ENCODE measurements at places on chromosomes 5 and 9.

GRCh38 chr9:136108648-136109266, 9.9 kb downstream of the TMEM250 start:
- no peak for DNase-seq

DNA sequence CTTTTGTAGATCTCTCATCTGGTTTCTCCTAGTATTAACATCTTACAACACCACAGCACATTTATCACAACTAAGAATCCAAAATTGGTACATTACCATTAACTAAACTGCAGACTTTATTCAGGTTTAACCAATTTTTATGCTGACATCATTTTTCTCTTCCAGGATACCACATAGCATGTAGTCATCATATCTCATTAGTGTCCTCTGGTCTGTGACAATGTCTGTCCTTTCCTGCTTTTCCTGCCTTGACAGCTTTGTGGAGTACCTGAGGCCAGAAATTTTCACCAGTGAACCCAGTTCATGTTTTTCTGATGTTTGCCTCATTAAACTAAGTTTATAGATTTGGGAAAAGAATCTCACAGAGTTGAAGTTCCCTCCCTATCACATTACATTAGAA, 294.7 kb upstream of the TNC start:
- no peak for DNase-seq

GRCh38 chr9:136856541-136857141, 4.5 kb downstream of the MAMDC4 start:
- no peak for DNase-seq

- no peak for DNase-seq
Measured at GRCh38 chr5:131381021-131381420, 117.2 kb downstream of the CDC42SE2 start.

DNA sequence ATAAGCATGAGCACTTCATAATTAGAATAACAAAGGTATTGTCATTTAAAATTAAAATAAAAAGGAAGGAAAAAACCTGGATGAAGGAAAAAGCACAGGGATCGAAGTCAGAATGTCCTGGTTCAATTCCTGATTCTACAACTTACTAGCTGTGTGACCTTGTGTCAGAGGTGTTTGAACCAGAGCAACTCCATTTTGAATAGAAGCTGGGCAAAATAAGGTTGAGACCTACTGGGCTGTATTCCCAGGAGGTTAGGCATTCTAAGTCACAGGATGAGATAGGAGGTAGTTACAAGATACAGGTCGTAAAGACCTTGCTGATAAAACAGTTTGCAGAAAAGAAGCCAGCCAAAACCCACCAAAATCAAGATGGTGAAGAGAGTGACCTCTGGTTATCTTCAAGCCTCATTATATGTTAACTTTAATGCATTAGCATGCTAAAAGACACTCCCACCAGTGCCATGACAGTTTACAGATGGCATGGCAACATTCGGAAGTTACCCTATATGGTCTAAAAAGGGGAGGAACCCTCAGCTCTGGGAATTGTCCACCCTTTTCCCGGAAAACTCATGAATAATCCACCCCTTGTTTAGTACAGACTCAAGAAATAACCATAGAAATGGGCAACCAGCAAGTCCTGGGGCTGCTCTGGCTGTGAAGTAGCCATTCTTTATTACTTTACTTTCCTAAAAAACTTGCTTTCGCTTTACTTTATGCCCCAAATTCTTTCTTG, 412.7 kb downstream of the PIK3R1 start:
- DNase-seq = no peak

DNA sequence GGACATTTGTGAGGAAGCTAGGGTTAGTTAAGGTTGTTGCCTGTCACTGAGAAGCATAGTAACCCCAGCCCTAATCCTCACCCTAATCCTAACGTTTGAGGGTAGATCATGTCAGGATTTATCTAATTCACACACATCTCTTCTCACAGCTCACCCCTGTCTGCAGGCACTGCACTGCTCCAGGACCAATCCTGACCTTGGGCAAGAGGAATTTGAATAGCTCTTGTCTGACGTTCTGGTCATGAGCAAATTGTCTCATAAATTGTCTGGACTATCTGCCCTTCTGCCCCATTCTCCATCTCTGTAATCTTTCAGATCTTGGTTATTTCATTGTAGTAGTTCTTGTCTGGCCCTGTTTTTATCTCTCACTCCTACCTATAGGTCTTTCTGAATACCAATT, 18.7 kb downstream of the CRHBP start:
- DNase-seq = no peak

GRCh38 chr5:128084228-128085167, 932 bp downstream of the SLC12A2 start:
- peak; percentile 18 for DNase-seq

DNA sequence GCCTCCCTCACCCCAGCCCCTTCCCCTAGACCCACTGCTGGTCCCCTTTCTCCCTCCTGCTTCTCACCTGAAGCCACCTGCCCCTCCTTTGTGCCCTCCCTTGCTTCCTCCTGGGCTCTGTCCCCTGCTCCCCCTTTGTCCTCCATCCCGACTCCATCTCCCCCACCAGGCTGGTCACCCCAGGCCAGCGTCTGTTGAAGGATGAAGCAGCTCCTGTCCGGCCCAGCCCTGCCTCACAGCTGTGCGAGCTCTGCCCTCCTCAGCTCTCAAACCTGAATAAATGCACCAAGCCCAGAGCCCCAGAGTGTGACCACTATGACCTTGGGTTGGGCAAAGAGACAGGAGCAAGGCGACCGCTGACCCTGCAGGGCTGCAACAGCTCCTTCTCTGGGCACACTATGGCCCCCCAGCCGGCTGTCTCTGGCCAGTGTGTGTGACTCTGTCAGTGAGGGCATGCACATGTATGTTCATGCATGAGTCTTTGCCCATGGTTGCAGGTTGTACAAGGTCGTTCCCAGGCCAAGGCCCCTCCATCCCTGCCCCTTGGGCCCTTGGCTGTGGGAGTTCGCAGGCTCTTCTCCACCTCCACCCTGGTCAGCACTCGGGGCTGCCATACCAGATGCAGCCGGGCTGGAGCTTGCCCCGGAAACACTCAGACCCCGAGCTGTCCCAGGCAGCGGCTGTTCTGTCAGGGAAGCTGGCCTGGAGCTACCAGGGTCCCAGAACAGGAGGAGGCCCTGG, 3.3 kb downstream of the LCN12 start:
- DNase-seq = no peak

- no peak for DNase-seq
Measured at GRCh38 chr5:179825655-179826182, 5.0 kb downstream of the SQSTM1 start.

DNA sequence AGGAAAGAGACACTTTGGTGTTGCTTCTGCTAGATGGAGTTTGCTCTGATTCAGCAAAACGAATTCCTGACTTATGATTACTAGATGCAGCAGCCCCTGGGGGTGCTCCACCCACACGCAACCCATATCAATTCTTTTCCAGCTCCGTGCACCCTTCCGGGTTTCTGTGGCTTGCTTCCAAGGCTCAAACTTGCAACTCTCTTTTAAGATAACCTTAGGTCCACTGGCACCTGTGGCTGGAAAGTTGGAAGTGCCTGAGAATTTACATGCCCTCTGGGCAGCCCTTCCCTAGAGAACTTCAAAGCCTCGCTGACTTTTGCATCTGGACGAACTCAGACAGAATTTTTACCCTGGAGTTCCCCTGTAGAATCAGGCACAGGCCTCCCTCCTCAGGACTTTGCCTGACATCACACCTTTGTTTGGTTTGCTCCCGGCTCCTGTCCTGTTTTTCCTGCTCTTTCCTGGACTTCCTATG, 224.9 kb downstream of the SNX18 start:
- no peak for DNase-seq

DNA sequence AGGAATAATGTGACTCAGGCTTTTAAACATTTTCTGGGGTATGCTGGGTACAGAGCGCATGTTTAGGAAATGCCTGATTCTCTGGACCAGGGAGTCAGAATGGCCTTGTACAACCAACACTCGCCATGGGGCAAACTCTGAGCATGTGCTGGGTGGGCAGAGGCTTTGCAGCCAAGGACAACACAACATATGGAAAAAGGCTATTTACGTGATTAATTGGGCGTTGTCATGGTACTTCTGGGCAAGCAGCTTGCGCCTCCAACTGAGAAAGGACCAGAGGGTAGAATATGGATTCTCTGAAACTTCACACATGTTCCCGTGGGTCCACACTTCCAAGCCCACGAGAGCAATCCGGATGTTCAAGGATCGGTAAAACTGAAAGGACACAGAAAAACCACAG, 49.1 kb downstream of the NIPAL4 start:
- DNase-seq = no peak

DNA sequence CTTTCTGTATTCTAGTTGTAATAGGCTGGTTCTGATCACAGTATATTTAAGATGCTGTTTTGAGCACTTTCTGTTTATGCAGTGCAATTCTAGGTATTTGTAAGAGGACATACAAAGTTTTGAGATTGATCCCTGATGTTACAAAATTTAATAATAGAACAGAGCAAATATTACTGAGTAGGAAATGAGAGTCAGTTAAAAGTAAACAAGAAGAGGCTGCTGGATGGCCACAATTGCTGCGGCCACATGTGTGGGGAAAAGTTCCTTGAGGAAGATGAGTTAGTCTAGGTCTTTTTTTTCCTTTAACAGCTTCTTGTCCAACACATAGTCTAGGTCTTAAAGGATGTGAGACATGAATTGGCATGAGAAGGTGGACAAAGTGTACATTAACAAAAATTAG, 11.3 kb downstream of the EHMT1 start:
- DNase-seq = no peak

GRCh38 chr9:127038531-127038930, 83.9 kb downstream of the ANGPTL2 start:
- no peak for DNase-seq

- no peak for DNase-seq
Measured at GRCh38 chr5:111389390-111390082, 122.8 kb downstream of the STARD4 start.

DNA sequence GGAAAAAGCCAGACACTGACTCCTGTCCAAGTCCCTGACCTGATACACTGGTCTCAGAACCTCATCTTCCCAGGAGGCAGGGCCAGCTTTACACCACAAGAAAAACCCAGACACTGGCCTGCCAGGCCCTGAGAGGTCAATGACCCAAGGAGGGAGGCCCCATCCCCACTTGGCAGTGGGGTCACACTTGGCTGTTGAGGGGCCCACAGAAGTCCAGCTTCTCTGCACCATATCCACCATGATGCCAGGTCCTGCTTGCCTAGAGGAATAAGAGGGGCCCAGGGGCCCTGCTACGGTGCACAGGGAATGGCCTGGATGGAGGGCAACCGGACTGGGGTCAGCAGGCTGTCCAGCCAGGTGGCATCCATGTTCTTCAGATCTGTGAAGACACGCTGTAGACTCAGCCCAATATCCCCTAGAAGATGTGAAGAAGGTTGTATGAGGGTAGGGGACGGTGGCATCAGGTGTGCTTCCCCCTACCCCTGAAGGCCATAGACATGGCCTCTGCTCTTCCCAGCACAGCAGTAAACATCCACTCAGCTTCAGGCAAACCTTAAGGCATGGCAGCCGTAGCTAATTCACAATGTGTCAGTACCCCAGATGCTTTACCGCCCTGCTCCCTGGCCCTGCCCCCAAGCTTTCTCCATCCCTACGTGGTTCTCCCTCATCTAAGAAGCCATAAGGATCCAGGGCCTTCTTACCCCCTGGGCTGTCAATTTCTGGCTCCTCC, 6.7 kb downstream of the IRF1 start:
- no peak for DNase-seq

GRCh38 chr5:89213573-89213972, 330.6 kb upstream of the MEF2C start:
- no peak for DNase-seq
